ENCODE measurements at places on chromosomes 4 and X. TPM values are rescaled to one million over a fixed set of nuclear protein-coding genes. Genes with fewer than 3 reads are reported as not detected.

The NAP1L3 gene
- total RNA-seq: 89.6 TPM

DNA sequence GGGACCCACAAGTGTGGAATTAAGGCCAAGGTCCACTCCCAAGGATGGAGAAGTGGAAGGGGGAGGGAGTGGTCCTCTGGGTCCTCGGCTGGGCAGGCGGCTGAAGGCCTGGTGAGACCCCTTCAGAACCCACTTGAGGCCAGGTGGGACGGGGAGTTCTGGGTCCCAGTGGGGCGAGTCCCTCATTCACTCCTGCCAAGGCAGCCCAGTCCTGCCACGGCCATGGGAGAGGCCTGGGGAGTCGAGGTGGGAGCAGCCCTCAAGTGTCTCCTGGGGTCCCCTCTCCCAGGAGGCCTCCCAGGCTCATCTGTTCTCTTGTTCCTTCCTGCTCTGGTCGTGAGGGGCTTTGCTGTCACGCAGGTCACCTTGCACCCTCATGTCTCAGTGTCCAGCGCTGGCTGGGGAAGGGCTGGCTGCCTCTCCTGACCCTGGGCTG is 6.1 kb upstream of the SH3BP2 start:
- no peaks in the 10 kb centered on the region for H3K4me1 ChIP-seq
- no peak for DNase-seq
- no peaks in the 10 kb centered on the region for H3K36me3 ChIP-seq
- H3K27ac ChIP-seq: no peak overlapping the region

DNA sequence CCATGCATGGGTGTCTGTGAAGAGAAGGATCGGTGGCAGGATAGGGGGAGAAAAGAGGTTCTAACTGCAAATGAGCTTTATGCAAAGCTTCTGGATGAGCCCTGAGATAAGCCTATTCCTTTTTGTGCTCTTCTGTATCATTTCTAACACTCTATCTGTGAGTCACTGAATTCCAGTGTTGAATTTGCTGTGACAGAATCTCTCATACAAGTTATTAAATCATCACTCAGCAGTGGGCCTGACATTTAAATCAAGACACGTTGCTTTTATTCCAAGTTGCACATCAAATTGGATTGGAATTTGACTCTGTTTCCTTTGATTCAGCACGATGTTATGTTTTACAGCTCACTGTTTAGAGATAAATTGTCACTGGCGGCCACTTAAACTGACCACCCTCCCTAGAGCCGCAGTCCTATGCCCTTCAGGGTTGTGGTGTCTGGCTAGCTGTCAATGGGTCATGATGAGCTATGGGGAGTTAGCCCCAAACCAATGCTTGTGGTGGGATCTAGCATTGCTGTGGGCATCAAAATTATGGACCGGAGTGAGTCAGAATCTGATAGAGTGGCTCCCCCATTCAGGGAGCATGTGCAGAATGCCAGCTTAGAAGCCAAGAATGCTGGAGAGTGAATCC is 42.7 kb downstream of the LHFPL1 start:
- no peaks in the 10 kb centered on the region for H3K4me1 ChIP-seq
- no peak overlapping the region for H3K4me3 ChIP-seq
- no peak overlapping the region for H3K27ac ChIP-seq
- DNase-seq: no peak

DNA sequence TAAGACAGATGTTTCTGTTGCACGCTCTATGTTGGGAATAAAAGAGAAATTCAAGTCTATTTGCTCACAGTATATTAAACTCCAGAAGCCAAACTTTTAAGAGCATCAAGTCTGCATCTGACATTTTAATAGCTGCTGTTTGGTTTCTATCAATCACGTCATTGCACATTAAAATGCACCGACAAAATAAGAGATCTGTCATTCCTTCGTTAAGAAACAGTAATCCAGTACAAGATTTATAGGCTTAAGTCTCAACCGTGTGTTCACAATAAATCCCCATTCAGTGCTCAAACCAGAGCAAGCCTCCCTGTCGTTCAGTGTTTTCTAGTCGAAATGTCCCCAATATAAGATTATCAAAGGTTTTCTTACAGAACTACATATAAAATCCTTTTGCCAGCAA is 89.0 kb upstream of the BMPR1B start:
- DNase-seq: no peak
- H3K27me3 ChIP-seq: no peaks in the 10 kb centered on the region
- no peak overlapping the region for H3K27ac ChIP-seq
- no peak overlapping the region for H3K4me3 ChIP-seq

- H3K27me3 ChIP-seq: no peaks in the 10 kb centered on the region
- no peak overlapping the region for H3K27ac ChIP-seq
- no peak for DNase-seq
- peaks cover 3% of the 10 kb centered on the region for H3K4me1 ChIP-seq
Measured at GRCh38 chrX:136691028-136691809, 43.3 kb downstream of the CD40LG start.

DNA sequence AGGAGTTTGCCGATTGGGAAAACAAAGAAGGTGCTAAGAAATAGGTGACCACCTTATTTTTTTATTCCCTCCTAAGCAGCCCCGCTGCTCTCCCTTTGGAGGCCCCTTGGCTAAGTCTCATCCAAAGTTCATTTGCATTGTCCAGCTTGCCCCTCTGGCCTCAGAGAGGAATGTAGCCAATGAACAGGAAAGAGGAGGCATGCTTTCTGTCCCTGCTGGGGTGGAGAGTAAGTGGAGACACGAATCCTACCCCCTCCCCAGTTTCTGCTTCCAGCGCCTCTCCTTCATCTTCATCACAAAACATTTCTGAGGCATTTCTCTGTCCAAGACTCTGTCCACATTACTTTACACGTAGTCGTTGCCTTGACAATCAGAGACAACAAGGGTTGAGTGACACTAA is 38.7 kb downstream of the NLGN3 start:
- peaks cover 4% of the 10 kb centered on the region for H3K4me1 ChIP-seq
- H3K27ac ChIP-seq: no peak overlapping the region
- no peak overlapping the region for H3K4me3 ChIP-seq

GRCh38 chrX:116241001-116241400 is 70.5 kb downstream of the AGTR2 start:
- H3K4me1 ChIP-seq: no peaks in the 10 kb centered on the region
- no peak for DNase-seq
- no peak overlapping the region for H3K4me3 ChIP-seq
- H3K36me3 ChIP-seq: peaks cover 17% of the 10 kb centered on the region
- no peaks in the 10 kb centered on the region for H3K27me3 ChIP-seq
- H3K27ac ChIP-seq: no peak overlapping the region
